ENCODE measurements at places on chromosomes 2 and 18.
A peak's percentile ranks its signal among the peaks of the same experiment; 100 is the strongest.

DNA sequence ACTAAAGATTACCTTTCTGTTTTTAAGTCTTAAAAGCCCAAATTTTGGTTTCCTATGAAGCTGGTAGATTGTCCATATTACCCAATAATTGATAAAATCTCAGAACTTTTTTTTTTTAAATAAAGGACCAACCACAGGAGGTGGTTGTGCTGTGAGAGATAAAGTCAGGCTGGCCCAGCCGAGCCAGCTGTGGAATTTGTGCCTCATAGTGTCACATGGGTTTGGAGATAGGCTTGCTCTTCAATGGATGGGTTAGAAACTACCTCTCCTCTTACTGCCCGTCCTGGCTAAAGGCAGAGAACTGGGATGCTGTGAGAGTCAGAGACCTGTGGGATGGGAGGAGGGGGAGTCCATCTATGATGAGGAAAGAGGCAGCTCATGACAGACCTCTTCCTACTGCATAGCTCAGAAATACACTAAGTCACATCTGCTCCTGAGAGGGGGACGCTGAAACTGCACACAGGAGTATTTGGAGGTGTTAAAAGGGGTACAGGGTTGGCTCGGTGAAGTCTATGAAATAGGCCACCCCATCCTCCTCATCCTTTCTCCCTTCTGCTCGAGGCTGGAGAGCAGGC, 99.7 kb upstream of the MGAT4A start:
- no peak for DNase-seq

GRCh38 chr2:206981739-206982340, 42.5 kb downstream of the CPO start:
- peak; percentile 38 for DNase-seq

GRCh38 chr2:217880891-217881290, 121.9 kb downstream of the TNS1 start:
- no peak for DNase-seq

DNA sequence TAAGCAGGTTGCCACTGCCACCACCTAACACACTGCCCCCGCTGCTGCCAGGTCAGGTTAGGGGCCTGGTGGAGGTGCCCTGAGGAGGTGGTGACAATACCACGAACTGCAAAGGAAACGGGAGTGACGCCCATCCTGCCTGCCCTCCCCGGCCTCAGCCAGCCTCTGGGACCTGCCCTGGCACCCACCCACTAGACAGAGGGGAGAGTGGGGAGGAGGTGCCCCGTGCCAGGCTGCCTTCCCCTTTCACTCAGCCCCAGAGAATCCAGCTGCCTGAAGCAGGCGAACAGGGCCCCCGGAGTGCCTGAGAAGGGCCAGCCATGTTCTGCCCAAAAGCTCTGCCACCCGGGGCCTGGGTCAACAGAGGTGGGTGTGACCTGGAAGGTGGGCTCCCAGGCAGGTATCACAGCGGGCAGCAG, 44.5 kb upstream of the FOSL2 start:
- DNase-seq = peak; percentile 72

GRCh38 chr18:64974391-64975125, 776.3 kb upstream of the CDH7 start:
- no peak for DNase-seq

DNA sequence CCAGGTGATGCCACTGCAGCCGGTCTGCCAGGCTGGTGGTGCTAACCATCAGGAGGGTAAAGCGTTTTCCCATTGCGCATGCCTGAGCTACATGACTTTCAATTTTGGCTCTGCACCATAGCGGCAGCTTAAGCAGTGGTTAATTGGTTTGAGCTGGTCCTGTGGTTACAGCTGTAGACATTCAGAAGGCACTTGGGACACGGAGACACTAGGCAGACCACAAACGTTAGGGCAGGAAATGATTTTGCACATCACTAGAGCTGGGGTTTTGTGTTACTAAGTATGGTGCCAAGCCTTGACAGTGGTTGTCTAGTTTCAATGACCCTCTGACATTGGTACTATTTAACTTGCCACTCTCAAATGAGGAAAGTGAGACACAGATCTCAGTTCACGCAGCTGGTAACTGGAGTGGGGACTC, 28.9 kb upstream of the CNOT11 start:
- peak; percentile 35 for DNase-seq

GRCh38 chr2:158580760-158581159, 124.0 kb downstream of the PKP4 start:
- DNase-seq = no peak

DNA sequence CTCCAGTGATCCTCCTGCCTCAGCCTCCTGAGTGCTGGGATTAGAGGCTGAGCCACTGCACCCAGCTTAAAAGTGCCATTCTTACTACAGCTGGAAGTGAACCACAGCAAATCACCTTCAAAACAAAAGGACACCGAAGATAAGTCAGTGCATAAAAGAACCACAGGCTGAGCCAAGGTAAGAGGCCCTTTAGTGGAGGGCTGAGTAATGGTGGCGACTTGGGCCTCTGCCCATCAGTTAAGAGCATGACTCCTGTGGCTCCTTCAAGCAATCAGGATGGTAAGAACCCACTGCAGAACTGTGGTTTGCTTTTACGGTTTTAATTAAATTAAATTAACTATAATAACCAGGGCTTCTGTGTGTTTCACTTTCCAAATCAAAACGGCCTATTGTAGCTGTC, 75.1 kb downstream of the CTAGE1 start:
- DNase-seq = peak; percentile 38

DNA sequence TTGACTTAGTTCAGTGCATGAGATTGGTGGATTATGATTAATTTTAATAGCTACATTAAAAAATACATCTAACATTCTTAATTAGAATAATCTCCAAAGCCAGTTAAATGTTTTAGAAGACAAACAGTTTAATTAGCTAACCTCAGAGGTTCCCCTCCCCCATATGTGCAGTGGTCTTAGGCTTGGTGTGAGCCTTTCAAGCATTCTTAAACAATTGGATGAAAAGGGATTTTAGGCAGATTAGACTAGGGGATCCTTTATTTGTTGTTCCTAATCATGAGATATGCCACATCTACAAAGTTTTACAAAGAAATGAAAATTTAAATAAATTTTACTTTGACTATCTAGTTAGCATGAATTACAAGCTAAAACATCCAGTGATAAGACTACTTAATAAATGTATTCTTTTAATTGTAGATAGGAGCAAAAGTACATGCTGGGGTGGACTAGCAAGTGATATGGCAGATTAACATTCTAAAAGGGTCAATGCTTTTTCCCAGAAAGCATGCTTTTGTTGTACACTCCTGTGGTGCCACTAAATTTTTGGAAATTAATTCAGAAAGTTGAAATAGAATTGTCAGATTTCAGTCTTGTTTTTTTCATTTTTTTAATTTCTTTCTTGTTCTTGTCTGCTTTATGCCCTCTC, 42.7 kb upstream of the OTX1 start:
- DNase-seq = no peak

GRCh38 chr2:224561234-224562005, 23.7 kb downstream of the CUL3 start:
- DNase-seq = no peak

Measured in T-cell (primary cell).